ENCODE measurements at places on chromosomes 1 and 21.

- DNase-seq, result no peak
Observed at GRCh38 chr1:53542551-53542950, 83.4 kb downstream of the DMRTB1 start.

DNA sequence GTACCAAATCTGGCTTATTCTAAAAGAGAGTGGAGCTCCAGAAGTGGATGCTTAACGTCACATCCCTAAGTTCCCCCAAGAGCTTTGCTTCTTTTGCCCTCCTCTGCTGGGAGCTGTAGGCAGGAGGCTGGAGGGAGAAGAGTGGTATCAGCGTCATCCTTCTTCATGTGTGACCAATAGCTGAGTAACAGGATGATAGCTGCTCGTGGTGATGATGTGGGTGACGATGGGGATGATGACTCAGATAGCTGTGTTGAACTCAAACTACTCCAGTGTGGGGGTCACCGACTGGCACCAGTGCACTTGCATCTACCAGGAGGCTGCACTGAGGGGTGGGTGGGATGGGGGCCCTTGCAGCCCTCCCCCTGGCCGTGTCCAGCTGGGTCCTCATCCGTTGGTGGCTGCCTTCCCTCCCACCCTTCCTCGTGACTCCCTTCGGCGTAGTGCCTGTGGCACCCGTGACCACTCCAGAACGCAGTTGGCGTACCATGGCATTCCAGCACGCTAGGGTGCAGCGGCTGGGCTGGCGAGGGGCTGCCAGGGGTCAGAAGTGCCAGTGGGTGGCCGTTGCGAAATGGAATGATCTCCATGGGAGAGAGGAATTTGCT lies 1.1 kb downstream of the IGFN1 start:
- no peak for DNase-seq

DNA sequence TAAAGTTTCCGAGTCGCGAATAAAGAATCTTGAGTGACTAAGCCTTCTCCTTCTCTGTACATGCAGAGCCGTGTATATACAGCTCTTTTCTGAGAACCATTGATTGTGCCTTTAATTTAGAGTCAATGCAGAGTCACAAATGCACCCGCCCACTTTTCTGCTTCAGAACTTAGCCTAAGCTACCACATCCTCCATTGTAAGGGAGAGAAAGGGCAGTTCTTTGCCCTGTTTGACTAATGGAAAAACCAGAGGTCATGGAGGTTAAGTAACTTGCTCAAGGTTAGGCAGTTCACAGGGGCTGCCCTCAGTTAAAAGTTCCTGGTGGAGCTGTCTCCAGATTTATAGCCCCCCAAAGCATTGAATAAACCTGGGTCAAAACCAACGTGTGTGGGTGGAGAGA lies 139.6 kb downstream of the TOMM20 start:
- DNase-seq, result no peak

DNA sequence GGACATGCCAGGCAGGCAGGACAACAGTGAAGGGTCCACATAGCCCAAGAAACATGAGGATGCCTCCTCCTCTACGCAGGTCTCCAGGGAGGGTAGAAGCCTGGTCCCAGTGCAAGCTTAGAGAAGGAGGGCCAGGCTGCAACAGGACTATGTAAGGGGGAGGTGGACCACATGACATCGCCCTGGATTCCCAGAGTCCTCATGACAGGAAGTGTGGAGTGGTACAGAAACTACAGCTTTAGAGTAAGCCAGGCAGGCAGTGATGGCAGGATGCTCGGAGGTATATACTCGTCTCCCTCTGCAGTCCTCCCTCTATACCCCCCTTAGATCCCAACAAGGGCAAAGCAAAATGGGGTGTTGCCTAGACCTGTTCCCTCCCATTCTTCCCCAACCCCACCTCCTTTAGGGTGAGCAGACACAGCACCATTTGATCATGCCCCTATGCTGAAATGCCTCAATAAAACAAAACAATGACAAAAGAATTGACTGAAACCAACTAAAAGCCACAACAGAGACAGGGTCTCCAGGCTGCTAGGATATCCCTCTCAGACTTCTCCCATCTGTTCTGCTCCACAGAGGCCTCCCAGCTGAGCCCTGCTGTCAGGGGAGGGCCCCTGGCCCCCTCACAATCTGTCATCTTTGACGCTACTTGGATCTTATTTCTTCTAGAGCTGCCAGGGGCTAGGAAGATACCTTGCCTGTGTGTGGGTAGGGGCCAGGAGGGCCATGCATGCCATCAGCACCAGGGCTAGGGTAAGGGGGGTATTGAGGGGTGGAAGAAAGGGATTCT lies 13.1 kb downstream of the FAM78B start:
- DNase-seq, result no peak

DNA sequence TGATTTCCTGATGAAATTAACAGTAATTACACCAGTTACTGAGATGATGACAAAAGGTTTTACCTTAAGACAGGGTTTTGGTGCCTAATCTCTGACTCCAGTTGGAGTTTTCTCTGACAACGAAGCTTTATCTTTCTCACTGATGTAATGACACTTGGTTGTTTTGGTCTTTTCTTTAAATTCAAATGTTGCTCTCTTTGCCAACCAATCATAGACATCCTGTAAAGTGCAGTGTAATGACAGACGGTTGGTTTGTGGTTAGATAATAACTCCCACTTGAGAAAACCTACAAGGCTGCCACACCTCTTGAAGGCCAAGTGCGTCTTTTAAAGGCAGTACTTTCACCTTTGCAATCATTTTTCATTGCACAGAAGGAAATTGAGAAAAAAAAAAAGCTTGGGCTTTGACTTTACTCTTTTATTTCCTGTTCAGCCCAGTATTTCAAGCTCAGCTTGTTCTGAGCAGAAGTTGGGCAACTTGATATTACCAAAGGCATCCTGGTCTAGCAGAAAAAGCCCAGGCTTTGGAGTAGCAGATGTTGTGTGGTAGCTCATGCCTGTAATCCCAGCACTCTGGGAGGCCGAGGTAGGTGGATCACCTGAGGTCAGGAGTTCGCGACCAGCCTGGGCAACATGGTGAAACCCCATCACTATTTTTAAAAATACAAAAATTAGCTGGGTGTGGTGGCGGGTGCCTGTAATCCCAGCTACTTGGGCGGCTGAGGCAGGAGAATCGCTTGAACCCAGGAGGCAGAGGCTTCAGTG lies 14.9 kb downstream of the PDIK1L start:
- no peak for DNase-seq

- DNase-seq, result no peak
Observed at GRCh38 chr21:8989261-8989711, 1532.1 kb upstream of the TPTE start.

- no peak for DNase-seq
Observed at GRCh38 chr1:58768971-58769808, 14.7 kb downstream of the JUN start.

DNA sequence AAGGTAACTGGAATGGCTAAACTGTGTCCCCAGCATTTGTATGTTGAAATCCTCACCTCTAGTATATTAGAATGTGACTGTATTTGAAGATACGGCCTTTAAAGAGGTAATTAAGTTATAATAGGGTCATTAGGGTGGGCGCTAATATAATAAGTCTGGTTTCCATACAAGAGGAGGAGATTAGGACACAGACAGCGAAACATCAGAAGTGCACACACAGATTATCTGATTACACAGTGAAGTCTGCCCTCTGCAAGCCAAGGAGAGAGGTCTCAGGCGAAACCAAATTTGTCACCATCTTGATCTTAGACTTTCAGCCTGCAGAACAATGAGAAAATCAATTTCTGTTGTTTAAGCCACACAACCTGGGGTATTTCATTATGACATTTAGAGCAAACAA lies 2233.1 kb downstream of the MRPL39 start:
- no peak for DNase-seq

DNA sequence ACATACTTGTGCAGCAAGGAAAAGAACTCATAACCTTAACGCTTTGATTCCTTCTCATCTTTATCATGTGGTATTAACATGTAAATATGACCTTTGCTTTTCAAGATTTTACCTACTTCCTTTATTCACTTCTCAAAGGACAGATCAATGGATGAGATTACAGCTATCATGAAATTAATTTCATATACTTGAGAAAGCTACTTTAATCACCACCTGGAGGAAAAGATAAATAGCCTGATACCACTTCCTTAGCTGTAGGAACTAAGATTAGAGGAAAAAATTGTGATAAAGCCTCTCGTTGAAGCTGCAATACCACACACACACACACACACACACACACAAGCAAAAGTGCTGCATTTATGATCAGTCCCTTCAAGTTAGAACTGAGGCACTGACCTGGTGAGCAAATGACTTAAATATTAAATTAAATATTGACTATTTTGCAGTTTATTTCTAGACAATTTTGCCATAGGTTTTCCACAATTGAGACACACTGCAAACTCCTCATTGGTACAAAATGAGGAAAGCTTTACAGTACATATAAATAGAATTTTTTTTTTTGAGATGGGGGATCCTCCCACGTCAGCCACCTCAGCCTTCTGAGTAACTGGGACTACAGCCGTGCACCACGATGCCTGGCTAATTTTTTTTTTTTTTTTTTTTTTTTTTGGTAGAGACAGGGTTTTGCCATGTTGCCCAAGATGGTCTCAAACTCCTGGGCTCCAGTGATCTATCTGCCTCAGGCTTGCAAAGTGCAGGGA lies 27.2 kb upstream of the DMRTB1 start:
- DNase-seq, result no peak

DNA sequence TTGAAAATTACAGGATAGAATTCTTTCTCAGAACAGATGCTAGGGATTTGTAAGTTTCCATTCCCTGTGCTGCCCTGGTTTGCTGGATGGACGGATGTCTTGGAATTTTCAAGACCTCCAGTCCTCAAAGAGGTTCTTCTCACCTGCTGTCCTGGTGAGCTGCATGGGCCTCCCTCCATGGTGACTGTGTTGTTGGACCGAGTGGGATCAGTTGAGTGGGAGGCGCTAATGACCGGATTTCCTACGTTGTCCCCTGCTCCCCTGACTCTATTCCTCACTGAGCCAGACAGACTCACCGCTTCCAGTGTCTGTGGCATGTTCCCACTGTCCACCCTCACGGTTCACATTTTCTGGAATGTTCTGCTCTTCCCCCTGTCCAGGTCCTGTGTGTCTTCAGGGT lies 229.8 kb downstream of the CAMTA1 start:
- no peak for DNase-seq

Measured in esophagus squamous epithelium (tissue), 5 donors.